ENCODE measurements at places on chromosomes 16 and 17.

- DNase-seq: no peak
Observed at GRCh38 chr16:68768771-68769170, 31.7 kb downstream of the CDH1 start.

DNA sequence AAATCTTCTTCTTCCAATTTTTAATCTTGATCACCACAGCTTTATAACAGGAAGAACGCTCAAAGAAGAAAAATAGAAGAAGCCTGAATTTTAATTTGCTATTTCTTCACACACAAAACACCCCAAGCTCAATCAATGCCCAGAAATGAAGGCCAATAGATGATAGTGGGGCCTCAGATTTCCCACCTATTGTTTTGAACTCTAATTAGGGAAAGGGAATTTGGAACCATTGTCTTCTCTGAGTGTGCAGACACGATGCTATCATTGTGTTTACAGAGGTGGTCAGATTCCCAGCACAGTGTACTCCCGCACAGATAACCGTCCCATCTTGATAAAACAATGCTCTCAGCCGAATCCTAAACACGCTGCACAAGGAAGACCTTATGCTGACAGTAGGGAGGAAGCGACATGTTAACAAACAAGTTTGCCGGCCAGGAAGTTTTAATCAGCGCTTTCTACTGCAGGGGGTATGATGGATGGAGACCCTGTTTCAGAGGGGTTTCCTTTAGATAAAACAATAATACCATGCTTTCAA is 684.7 kb downstream of the MAF start:
- no peak for DNase-seq

DNA sequence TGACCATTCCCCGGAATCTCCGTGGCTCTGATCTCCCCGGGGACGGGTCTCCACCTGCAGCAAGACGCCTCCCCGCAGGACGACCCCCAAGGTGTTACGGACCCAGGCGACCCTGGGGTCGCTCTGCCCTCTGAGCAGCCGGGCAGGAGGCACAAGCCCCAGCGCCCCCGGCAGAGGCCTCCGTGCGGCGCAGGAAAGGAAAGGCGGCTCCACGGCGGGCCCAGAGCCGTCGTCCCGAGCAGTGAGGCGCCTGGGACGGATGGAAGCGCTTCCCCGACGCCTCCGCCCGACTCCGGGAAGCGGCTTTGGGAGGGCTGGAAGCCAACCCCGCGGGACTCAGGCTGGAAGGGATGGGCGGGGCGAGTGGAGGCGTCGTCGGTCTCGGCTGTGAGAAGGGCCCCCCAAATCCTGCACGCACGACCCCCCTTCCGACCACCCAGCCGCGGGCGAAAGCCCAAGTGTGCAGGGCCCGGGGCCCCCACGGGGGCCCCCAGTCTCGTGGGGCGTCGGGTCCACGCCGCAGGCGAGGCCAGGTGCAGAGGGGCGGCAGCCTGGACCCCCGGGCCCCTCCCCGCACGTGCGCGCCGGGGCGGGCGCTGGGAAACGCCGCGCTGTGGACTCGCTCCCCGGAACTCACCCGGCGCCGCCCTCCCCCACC is 32.7 kb upstream of the RPH3AL start:
- DNase-seq: peak; percentile 21

DNA sequence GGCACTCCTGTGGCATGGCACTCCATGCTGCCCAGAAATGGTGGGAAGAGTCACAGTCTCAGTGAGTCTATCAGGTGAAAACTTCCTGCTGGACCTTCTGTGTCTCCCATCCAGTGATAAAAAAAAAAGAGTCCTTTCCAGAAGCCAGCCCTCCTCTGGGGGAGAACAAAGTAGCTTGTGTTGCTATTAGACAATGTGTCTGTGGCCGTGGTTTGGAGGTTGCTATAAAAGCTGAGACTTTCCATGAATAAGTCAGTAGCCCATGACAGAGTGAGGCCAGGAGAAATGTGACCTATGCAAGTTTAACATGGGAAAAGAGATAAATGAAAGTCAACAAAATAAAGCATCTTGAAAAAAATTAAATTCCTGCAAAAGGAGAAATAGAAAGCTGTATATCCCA is 250.7 kb upstream of the MON1B start:
- no peak for DNase-seq

- no peak for DNase-seq
Observed at GRCh38 chr16:47061204-47061603, 82.5 kb downstream of the NETO2 start.

DNA sequence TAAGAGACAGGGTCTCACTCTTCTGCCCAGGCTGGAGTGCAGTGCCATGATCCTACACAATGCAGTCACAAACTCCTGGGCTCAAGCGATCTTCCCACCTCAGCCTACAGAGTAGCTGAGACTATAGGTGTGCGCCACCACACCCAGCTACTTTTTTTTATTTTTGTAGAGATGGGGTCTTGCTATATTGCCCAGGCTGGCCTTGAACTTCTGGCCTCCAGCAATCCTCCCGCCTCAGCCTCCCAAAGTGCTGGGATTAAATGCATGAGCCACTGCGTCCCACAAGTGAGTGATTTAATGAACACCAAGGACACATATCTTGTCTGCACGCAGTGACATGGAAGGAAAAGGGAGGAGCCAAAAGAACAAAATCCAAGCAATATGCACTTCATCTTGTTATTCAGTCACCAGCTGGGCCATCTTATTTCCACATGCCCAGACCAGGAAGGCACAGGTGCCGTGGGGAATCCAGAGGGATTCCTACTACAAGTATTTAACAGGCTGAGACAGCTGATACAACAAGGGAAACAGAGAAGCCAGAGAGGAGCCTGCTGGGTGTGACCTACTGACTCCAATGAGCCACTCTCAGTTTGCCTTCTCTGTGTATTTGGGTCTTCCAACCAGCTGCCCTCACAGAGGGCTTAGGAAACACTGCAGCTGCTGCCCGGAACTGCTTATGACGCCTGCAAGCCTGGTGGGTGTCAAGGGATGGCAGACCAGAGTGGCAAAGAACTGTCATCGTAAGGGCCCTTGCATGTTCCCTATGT is 17.0 kb downstream of the LSM12 start:
- no peak for DNase-seq

- DNase-seq: no peak
Observed at GRCh38 chr16:959232-960040, 11.3 kb downstream of the LMF1 start.

DNA sequence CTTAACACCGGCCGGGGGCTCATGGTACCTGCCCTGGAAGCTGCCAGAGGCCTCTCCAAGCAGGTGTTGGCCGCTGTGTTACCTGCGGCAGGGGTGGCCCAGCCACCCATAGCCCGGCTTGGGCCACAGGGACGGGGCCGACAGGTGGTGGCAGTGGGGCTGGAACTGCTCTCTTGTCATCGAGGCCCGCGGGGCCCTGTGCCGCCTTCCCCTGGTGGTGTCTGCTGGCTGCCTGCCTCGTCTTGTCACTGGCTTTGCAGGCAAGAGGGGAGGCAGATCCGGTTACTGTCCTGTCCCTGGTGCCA is 27.1 kb downstream of the GSE1 start:
- no peak for DNase-seq

DNA sequence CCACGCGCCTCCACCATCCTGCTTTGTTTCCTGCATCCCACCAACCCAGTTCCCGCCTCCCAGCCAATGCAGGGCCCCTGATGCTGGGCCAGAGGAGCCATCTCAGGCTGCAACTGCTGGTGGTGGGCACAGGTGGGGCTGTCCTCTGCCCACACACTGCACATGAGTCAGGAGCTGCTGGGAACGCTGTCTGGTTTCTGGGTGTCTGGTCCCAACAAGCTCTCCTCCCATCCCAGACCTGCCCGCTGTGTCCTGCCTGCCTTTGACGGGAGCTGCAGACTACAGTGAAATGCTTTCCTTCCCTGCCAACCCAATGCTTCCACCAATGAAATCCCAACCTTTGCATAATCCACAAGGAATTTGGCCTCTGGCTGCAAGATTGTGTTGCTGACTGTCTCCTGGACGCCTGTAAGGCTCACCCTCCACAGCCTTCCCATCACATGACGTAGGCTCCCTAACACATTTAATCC is 98.9 kb downstream of the N4BP1 start:
- no peak for DNase-seq

GRCh38 chr17:17700251-17700969 is 19.2 kb downstream of the RAI1 start:
- no peak for DNase-seq

- DNase-seq: no peak
Observed at GRCh38 chr16:66278111-66278531, 88.4 kb upstream of the CDH5 start.

DNA sequence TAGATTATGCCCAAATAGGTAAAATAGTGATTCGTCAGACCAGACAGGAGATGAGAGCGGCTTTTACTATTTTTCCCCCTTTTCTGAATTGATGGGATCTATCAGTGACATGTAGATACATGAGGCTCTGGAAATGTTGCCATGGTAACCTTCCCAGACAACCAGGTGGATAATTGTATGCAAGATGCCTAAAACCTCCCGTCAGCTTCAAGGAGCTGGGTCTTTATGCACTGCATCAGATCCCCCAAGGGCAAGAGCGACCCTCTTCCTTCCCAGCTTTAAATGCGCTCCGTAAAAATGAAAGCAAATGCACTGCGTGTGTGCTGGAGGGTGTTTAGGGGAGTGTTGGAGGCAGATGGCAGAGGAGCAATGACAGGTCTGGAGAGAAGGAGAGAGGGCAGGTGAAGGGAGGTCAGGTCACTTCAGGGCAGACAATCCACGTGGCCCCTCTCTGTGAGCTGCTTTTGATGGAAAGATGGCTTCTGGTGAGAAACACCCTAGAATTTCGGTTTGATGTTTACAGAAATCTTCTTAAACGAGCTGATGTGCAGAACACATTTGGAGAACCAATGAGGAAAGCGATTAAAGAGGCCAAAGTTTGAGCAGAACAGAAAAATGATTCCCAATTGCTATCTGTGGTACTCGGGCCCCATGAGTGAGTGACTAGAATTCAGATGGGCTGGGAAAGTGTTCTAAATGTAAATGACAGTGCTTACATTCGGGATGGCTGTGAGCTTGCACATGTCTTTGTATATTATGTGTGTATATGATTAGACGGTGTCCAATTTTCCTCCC is 461.7 kb upstream of the HSBP1 start:
- no peak for DNase-seq

DNA sequence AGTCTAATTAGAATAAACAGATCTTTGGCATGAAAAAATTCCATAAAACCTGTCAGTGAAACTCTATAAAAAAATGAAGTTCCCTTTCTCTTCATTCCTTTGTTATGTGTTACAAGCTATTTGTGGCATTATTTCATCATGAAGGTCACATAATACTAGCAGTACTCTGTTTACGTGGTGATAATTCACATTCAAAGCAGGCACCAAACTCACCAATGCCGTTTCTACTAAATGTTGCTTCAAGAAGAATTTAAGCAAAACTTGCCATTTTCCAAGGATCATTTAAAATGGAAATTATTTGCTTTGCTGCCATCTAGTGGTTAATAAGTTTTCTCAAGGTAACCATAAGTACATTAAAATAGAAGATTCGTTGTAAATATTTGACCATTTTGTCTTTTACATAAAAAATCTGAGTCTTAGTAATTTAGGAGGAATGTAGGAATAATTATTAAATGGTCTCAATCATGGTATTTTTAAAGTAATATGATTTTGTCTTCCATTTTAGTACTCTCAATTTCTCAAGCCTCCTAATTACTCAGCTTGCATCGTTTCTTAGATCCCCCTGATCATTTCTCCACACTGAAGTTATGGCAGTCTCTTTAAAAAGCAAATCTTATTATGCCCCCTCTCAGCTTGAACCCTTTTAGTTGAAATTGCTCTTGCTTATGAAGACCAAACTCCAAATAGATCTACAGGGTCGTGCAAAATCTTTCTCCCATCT is 80.8 kb downstream of the OMG start:
- peak; percentile 32 for DNase-seq

DNA sequence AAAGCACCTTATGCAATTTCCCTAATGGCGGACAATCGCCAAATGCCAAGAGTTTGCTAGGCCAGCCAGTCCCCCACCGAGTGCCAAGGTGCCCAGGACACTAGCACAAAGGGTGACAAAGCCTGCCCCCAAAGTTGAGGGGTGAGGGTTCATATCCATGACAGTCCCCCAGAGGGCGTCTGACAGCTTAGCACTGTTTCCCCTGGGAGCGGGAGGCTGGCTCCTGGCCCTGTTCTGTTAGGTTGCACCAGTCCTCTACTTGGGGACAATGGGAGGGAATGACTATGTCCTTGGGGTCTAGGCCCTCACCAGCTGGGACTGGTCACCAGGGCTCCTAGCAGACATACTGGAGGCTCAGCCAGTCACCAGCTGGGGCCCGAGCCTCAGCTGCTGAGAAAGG is 66.9 kb downstream of the MYO18A start:
- DNase-seq: no peak

- no peak for DNase-seq
Observed at GRCh38 chr16:48076455-48077012, 79.3 kb downstream of the ABCC12 start.

DNA sequence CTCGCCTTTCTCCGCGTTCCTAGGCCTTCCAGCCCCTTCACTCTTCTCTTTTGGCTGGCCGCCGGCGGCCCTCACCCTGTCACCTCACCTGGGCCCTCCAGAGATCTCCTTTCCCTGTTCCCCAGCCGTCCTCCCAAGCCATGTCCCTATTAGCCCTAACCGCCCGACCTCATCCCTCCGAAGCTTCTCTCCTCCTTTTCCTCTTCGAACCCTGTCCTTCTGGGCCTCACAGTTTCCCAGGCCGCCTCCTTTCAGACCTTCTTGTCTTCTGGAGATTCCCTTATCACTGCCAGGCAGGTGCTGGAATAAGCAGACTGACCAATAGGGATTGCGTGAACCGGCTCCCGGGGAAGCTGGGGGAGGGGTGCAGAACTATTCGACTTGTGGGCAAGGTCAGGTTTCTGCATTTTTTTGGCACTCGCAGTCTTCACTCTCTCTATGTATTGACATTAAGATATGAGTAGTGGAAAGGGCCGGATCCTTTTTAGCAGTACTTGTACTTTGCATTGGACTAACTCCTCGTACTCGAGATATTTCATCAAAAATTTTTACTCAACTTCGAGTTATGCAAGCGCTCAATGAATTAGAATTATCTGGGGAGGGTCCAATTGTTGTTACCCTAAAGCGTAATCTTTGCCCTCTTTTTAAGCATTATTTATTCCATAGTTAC is 690 bp downstream of the RHOT1 start:
- peak; percentile 24 for DNase-seq

GRCh38 chr17:47239967-47240651 is 13.5 kb upstream of the ITGB3 start:
- DNase-seq: no peak
